ENCODE measurements at places on chromosomes 2 and 18.

DNA sequence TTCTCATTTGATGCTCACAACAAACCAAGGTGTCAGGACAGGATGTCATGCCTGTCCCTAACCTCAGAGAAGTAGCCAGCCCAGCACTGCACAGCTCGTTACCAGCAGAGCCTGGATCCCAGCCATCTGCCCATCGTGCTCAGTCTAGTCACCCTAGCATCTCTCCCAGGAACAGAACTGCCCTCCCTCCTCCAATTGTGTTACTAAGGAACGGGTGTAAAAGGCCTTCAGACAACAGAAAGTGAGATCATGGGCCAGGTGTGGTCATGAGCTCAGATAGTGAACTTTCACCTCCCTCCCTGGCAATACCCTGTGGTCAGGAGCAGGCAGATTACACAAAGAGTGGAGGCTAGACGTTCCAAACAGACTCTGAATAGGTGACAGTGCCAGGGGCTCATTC is 111.8 kb upstream of the PPP1CB start:
- no peak for DNase-seq

DNA sequence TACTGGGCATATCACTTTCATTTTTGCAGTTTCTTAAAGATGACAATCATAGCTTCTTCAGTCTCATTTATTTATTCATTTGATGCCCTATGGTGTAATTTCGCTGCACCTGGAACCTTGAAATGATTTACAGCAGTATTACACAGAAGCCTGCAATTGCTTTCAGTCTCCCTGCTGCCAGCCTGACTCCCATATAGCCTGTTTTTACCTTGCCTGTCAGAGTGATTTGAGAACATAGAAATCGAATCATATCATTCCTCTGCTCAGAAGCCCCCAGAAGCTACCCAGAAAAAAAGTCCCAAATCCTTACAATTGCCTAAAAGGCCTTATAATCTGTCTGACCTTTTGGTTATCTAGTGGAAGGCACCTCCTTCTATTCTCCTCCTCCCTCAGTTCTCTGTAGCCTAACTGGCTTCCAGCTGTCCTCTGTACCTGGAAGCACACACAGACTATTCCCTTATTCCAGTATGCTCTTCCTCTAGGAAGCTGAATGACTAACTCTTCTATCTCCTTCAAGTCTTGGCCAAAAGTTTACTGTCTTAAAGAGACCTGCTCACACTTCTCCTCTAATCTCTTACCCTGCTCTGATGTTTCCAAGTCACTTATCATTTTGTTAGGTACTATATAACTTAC is 12.6 kb downstream of the SCN3A start:
- no peak for DNase-seq

DNA sequence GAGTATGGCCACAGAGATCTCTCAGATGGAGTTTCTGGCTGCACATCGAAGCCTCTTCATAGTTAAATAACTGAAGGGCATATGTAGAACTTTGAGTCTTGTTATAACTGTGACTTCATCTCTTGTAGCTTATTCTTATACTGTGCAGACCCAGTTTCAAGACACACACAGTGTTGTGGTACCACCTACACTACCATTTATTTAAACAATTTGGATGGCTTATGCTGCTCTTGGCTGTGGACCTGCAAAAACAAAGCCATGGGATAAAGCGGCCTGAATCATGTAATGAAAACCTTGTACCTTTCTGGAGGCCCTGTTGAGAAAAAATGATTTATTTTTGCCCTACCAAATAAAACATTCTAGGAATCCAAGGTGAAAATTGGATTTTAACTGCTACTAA is 262.8 kb upstream of the RASGRP3 start:
- no peak for DNase-seq

DNA sequence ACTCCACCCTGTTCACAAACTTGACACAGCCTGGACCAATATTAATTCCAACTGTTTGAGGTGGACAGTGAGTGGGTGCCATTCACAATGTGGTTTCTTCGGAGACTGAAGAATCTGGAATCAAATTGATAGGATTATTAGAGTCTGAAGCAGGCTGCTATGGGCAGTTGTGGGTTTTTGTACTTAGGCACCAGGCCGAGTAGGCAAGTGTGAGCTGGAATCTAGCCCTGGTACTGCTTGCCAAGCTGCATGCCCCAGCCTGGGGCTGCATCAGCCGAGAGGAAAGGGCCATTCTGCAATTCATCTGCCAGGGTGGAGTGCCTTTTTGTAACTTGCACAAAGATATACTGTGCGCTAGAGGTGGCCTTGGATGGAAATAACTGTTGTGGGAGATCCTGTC is 654.7 kb upstream of the FANCL start:
- DNase-seq, result no peak
